ENCODE measurements at places on chromosomes 6 and 20.
A peak's percentile ranks its signal among the peaks of the same experiment; 100 is the strongest.

GRCh38 chr6:68729377-68729903 lies 94.4 kb downstream of the ADGRB3 start:
- no peaks in the 10 kb centered on the region for H3K4me1 ChIP-seq
- H3K27ac ChIP-seq: no peak overlapping the region
- no peak overlapping the region for H3K4me3 ChIP-seq
- H3K36me3 ChIP-seq: no peaks in the 10 kb centered on the region
- no peaks in the 10 kb centered on the region for H3K27me3 ChIP-seq

DNA sequence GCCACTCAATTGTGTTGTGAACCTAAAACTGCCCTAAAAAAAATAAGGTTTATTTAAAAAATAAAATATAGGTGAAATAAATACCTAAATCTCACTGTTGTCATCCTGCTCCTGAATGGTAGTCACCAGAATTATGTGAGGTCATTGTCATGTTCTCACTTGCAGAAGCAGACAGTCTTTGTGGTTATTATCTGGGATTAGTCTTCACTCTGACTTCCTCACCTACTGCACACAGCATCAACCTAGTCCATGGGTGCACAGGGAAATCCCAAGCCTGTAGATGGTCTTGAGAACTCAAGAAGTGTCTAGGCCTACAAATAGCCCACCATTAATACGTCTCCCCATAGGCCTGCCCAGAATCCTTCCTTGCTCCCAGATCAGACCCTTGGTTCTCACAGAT lies 97.0 kb downstream of the FOXF2 start:
- H3K4me3 ChIP-seq: no peak overlapping the region
- no peak overlapping the region for H3K27ac ChIP-seq
- DNase-seq: no peak

- DNase-seq: no peak
- no peak overlapping the region for H3K27ac ChIP-seq
- H3K4me1 ChIP-seq: no peaks in the 10 kb centered on the region
- H3K36me3 ChIP-seq: no peaks in the 10 kb centered on the region
These were observed 43.5 kb downstream of the FAM184A start for GRCh38 chr6:119034827-119035458.

- H3K4me1 ChIP-seq: no peaks in the 10 kb centered on the region
- no peak overlapping the region for H3K27ac ChIP-seq
- H3K27me3 ChIP-seq: no peaks in the 10 kb centered on the region
- no peak for DNase-seq
These were observed 27.6 kb upstream of the LY86 start for GRCh38 chr6:6560909-6561308.

DNA sequence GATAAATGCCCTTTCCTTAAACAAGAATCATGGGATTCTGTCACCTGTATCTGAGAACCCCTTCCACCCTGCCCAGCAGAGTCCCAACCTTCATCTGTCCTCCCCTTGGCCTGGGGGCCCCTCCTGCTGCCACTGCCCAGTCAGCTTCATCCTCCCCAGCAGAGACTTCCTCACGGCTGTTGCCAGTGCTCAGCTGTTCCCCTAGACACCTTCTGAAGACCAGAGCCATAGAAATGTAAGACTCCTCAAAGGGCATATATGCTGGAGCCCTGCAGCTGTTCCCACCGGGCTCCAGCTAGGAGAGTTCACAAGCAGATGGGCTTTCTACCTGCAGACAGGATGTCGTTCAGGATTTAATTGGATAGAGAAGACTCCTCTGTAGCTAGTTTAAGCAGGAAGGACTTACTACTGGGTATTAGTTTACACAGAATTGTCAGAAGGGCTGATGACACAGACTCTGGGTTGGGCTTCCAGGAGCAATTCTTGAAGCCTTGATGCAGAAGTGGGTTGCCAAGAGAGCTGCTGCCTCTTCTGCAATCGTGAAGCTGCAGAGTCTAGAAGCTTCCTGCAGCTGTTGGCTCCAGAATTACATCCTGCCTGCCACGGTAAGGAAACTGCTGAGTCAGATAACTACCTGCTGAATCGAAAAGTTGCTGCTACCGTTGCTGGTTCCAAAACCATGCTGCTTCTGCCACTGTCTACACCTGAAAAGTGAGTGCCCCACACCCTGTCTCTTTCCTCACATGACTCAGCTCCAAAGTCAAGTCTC lies 57.1 kb upstream of the MLN start:
- DNase-seq: peak; percentile 44
- H3K36me3 ChIP-seq: no peaks in the 10 kb centered on the region
- no peak overlapping the region for H3K27ac ChIP-seq
- H3K27me3 ChIP-seq: peaks cover 76% of the 10 kb centered on the region
- H3K4me1 ChIP-seq: peaks cover 82% of the 10 kb centered on the region
- no peak overlapping the region for H3K4me3 ChIP-seq

GRCh38 chr20:11271920-11272594 lies 598.3 kb upstream of the JAG1 start:
- DNase-seq: no peak
- no peaks in the 10 kb centered on the region for H3K4me1 ChIP-seq
- no peak overlapping the region for H3K4me3 ChIP-seq
- H3K27ac ChIP-seq: no peak overlapping the region

DNA sequence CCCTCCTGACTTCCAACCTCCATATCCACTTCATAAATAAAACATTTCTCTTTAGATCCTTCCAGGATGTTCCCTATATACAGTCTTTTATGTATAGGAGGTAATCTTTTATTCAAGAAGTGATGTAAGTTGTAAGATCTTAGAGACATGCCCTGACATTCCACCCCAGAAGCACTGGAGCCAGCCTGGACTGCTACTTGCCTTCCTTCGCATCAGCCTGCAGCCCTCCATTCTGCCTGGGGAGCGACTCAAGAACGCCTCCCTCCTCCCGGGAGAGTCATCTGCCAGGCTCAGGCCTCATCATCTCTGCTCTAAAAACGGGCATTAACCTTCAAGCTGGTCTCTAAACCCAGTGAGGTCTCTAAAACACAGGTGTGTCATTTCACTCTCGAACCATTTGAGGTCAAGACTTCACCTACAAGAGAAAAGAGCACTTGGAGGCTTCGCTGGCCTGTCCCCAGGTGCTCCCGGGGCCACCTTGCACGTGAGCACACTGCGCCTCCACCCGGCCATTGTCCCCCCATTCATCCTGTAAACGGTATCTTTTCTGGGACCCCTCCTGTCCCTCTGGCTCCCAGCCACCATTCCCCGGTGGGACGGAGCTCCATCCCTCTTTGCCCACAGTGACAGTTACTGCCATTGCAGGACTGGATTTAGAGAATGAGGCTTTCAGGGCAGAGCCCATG lies 107.5 kb upstream of the PDE10A start:
- peaks cover 9% of the 10 kb centered on the region for H3K27me3 ChIP-seq
- no peak overlapping the region for H3K27ac ChIP-seq
- H3K36me3 ChIP-seq: no peaks in the 10 kb centered on the region
- no peaks in the 10 kb centered on the region for H3K4me1 ChIP-seq

DNA sequence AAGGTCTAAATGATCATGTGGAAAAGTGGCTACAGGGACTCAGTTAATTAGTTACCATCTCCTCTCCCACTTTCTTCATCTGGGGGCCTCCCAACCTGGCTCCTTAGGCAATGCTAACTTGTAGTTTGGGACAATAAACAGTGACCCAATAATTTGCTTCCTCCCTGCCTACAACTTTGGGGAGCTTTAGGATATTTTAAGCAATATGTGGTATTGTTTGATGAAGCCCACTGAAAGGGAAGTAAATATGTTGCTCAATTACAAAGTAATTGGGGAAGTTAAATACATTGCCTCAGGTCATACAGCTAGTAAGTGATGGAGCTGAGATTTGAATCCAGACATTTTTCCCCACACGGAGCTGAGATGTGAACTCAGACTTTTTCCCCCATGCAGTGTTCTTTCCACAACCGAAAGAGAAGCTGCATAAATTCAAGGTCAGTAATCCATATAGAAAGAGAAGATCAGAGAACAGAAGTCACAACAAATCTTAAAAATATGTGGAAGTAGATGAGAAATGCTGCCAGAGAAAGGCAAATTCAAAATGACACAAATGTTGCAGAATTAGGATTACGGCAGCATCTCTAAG lies 26.6 kb downstream of the ZHX3 start:
- H3K4me3 ChIP-seq: no peak overlapping the region
- no peak overlapping the region for H3K27ac ChIP-seq
- no peaks in the 10 kb centered on the region for H3K36me3 ChIP-seq
- no peak for DNase-seq
- no peaks in the 10 kb centered on the region for H3K27me3 ChIP-seq

DNA sequence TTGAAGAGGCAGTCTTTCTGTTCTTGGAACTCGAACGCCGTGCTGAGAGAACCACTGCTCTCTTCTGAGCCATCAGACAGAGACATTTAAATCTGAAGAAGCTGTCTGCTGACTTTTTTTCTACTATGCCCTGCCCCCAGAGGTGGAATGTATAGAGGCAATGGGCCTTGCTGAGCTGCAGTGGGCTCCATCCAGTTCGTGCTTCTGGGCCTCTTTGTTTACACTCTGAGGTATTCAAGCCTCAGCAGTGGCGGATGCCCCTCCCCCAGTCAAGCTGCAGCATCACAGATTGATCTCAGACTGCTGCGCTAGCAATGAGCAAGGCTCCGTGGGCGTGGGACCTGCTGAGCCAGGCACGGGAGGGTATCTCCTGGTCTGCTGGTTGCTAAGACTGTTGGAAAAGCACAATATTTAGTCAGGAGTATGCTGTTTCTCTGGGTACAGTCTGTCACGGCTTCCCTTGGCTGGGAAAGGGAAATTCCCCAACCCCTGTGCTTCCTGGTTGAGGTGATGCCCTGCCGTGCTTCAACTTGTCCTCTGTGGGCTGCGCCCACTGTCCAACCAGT lies 526.8 kb downstream of the CD109 start:
- H3K4me3 ChIP-seq: no peak overlapping the region
- no peak overlapping the region for H3K27ac ChIP-seq
- no peaks in the 10 kb centered on the region for H3K36me3 ChIP-seq
- H3K4me1 ChIP-seq: no peaks in the 10 kb centered on the region

DNA sequence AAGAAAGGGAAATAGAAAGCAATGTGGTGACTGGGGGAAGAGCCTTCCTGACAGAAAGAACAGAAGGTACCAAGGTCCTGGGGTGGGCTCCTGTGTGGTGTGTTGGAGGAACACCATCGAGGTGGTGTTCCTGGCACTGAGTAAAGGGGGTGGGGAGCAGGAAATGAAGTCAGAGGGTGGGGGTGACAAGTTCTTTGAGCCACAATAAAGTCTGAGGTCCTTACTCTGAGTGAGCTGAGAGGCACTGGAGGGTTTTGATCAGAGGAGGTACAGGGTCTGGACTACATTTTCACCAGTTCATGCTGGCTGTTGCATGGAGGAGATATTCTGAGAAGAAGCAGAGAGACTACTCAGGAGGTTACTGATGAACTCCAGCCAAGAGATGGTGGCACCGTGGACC lies 198.2 kb downstream of the GMPR start:
- peaks cover 52% of the 10 kb centered on the region for H3K4me1 ChIP-seq
- H3K27me3 ChIP-seq: no peaks in the 10 kb centered on the region
- H3K36me3 ChIP-seq: no peaks in the 10 kb centered on the region
- DNase-seq: peak; percentile 43
- peak overlapping the region; percentile 8 for H3K4me3 ChIP-seq

GRCh38 chr6:16674801-16675392 lies 86.4 kb downstream of the ATXN1 start:
- H3K27ac ChIP-seq: no peak overlapping the region
- no peaks in the 10 kb centered on the region for H3K27me3 ChIP-seq
- no peak for DNase-seq

DNA sequence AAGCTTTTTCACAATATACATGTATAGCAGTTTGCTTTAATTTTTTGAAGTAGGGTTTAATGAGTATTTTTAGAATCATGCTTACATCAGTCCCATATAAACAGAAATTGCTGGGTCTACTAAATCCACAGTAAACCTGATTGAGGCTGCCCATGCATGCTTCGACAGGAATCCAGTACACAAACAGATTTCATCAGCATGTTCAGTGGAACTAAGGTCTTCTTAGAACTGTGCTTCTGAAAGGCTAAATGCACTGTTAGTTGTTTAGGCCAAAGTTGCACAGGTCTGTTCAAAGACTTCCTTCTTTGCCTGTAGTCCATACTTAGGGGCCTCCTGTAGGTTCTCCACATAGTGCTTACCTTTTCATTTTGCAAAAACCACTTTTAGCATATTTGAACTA lies 42.5 kb upstream of the THBS2 start:
- no peaks in the 10 kb centered on the region for H3K36me3 ChIP-seq
- H3K27ac ChIP-seq: no peak overlapping the region
- no peak overlapping the region for H3K4me3 ChIP-seq
- no peaks in the 10 kb centered on the region for H3K4me1 ChIP-seq
- H3K27me3 ChIP-seq: peaks cover 4% of the 10 kb centered on the region
- DNase-seq: no peak

GRCh38 chr6:27078734-27079357 lies 168.7 kb upstream of the PRSS16 start:
- H3K4me1 ChIP-seq: peaks cover 6% of the 10 kb centered on the region
- no peak overlapping the region for H3K27ac ChIP-seq
- no peaks in the 10 kb centered on the region for H3K36me3 ChIP-seq
- peak; percentile 24 for DNase-seq
- H3K27me3 ChIP-seq: peaks cover 7% of the 10 kb centered on the region
- peak overlapping the region; percentile 35 for H3K4me3 ChIP-seq

DNA sequence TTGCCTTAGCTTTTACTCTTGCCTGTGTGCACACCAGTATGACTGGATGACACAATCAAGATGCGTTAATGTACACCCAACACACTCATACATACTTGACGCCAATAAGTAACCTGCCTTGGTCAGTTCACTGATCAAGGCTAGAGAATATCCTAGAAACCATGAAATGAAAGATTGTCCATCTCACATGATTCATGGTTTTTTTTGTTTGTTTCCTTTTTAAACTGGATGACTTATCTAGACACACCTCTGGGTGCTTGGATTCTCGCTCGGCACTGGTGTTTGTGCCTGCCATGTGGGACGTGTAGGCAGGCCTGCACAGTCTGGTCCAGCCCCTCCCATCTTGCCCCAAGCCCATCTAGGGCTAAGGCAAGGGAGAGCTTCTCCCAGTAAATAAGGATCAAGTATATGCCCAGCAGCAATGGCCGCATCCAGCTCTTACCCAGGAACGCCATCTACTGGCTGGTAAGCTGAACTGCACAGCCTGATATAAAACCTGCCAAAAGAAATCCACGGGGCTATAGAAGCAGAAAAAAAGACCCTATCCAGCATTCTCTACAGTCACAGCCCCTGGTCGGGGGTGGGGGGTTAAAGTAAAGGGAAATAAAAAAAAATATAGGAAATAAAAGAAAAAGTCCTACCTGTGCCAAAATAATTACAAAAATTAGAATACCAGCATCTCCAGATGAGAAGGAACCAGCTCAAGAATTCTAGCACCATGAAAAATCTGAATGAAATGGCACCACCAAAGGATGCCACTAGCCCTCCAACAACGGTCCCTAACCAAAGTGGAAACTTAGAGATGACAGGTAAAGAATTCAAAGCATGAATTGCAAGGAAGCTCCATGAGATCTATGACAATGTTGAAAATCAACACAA lies 73.3 kb downstream of the OTOR start:
- H3K36me3 ChIP-seq: no peaks in the 10 kb centered on the region
- no peak for DNase-seq
- no peak overlapping the region for H3K4me3 ChIP-seq
- H3K4me1 ChIP-seq: no peaks in the 10 kb centered on the region
- peaks cover 5% of the 10 kb centered on the region for H3K27me3 ChIP-seq

- no peak overlapping the region for H3K27ac ChIP-seq
- DNase-seq: no peak
- peaks cover 43% of the 10 kb centered on the region for H3K27me3 ChIP-seq
- H3K4me3 ChIP-seq: no peak overlapping the region
- no peaks in the 10 kb centered on the region for H3K36me3 ChIP-seq
These were observed 8.6 kb upstream of the YTHDF1 start for GRCh38 chr20:63224412-63225081.

GRCh38 chr20:48820649-48820973 lies 7.2 kb downstream of the PREX1 start:
- no peak overlapping the region for H3K4me3 ChIP-seq
- peak overlapping the region; percentile 82 for H3K27ac ChIP-seq
- H3K27me3 ChIP-seq: no peaks in the 10 kb centered on the region
- DNase-seq: no peak
- H3K36me3 ChIP-seq: no peaks in the 10 kb centered on the region
